Pancreas (tissue), 10 donors: ENCODE measurements at places on chromosomes 5 and 9.

DNA sequence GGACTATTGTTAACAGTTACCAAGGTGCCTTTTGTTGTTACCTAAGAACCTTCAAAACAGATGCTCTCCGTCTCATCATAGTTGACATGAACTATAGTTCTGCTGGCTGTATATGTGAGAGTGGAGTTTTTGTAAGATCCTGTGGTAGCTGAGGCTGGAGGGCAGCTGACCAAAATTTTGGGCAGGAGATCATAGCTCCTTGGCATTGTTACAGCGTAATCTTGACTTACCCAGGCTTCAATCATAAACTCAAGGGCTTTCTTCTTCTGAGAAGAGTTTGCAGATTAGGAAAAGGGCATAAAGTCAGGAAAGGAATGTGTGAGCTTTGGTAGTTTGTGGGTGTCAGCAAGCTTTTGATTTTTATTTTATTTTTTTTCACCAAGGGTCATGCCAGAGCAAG lies 34.5 kb downstream of the RCL1 start:
- no peak for DNase-seq

DNA sequence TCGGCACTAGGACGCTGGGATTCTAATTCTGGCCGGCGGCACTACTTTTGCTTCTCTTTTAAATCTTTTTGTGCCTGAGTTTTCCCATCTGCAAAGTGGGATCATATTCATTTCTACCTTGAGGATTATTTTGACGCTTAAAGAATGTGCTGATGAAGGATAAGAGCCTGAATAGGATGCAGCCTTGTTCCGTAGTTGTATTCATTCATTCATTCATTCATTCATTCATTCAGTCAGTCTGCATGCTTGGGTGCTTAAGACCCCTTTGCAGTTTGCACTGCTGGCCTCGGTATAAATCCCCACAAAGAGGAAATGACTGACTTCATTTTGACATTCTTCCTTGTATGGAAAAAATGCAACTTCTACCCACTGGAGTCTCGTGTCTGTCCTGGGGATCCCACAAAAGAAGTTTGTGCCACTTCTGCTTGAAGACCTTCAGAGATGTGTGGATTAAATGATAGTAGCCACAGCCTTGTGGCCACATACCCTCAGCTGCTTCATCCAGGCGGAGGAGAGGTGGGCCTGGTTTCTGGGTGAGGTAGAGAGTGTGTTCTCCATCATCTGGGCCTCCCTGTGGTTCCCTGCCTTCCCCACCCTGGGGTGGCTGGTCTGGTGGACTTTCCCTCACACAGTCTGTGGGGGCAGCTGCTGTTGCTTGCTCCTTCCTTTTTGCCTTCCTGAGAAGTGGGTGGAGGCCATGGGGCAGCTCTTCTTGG lies 62.6 kb downstream of the PPARGC1B start:
- DNase-seq: no peak

DNA sequence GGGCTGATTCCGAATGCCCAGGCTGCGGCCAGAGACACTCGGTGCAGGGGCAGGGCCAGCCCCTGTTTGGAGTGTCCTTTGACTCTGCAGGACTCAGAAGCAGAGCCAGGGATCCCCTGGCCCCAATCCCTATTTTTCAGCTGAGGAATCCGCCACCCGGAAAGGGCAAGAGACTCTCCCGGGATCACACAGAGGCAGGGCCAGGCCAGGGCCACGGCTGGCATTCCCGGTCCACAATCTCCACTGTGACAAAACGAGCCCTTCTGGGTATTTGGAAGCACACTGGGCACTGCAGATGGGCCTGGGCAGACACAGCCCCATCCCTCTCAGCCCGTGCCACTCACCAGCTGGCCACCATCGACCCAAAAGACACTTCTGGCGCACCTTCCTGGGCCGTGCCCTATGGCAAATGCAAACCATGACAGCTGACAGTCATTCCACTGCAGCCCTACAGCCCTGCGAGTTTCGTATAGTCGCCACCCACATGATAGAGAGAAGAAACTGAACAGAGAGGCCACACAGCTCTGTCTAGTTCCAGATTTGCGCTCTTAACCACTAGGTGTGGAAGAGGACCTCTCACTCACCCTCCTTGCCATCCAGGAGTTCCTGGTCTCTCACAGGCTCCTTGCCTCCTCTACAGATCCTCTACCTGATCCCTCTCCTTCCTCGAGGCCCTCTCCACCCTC lies 13.3 kb downstream of the NR5A1 start:
- no peak for DNase-seq

GRCh38 chr5:17412760-17413671 lies 85.0 kb upstream of the TAF11L2 start:
- DNase-seq: no peak

- DNase-seq: no peak
Measured at GRCh38 chr5:141637123-141637766, 448 bp downstream of the RELL2 start.

- DNase-seq: no peak
Measured at GRCh38 chr9:132011896-132012295, 67.8 kb downstream of the MED27 start.
